GM12891 (cell line): ENCODE measurements at places on chromosomes 6 and 20.

DNA sequence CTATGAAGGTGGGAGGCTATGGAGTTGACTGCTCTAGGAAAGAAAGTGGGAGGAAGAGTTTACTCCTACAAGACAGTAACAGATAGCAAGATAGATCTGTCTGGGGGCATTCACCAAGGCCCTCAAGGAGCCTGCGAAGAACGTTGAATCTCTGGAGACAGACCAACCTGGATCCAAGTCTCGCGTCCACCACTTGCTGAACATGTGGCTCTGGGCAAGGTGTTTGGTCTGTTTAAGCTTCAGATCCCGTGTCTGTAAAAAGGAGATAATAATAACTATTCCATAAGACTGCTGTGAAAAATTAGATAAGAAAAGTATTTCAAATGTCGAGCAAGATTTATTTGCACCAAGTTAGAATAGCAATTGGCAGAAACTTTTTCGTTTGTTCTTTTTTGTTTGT is 8.1 kb upstream of the EEF1A1 start:
- no peak for DNase-seq

DNA sequence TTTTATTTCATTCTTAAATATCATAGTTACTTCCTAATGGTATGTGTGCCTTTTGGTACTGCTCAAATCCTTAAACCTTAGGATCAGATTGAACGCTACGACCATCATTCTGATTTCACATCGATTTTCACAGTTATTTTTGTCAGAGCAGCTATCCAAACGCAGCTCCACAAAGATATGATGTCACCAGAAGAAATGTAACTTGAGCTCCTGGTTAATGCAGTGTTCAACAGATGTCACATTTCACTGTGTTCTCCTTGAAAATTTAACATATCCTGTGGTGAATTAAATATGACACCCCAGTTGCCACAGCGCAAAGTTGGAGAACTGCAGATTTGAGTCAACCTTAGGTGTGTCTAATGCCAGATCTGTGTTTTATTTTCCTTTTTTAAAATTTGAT is 81.4 kb downstream of the CTNNBL1 start:
- no peak for DNase-seq

- DNase-seq, result no peak
Measured at GRCh38 chr6:14932485-14933182, 313.2 kb upstream of the JARID2 start.

GRCh38 chr6:91482498-91482897 is 895.6 kb upstream of the MAP3K7 start:
- no peak for DNase-seq

DNA sequence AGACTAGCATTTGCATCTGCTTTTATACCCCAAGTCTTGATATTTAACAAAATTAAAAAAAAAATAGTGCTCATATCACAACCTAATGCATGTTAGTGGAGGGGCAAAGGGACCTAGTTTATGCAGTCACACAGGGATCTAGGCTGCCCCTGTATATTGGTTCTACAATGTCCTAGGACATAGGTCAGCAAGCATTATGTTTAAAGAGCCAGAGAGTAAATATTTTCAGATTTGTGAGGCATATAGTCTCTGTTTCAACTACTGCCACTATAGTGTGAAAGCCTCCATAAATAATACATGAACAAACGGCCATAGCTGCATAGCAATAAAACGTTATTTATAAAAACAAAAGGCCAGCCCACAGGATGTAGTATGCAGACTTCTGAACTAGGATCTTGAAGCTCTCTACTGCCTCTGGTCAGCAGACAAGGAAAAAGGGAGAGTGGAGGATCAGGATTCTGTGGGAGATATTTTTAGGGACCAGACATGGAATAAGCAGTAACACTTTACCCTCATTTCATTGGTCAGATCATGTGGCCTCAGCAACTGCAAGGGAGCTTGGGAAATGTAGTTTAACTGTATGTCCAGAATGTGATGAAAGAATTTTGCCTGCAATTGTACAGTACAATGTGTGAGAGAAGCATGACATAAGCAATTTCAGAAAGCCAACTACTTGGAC is 414.2 kb upstream of the SPTLC3 start:
- no peak for DNase-seq

GRCh38 chr6:24710519-24711303 is 8.2 kb downstream of the C6orf62 start:
- no peak for DNase-seq

- DNase-seq, result no peak
Measured at GRCh38 chr6:111764238-111765175, 108.7 kb downstream of the FYN start.

- DNase-seq, result no peak
Measured at GRCh38 chr6:157761331-157761921, 61.6 kb upstream of the SNX9 start.

DNA sequence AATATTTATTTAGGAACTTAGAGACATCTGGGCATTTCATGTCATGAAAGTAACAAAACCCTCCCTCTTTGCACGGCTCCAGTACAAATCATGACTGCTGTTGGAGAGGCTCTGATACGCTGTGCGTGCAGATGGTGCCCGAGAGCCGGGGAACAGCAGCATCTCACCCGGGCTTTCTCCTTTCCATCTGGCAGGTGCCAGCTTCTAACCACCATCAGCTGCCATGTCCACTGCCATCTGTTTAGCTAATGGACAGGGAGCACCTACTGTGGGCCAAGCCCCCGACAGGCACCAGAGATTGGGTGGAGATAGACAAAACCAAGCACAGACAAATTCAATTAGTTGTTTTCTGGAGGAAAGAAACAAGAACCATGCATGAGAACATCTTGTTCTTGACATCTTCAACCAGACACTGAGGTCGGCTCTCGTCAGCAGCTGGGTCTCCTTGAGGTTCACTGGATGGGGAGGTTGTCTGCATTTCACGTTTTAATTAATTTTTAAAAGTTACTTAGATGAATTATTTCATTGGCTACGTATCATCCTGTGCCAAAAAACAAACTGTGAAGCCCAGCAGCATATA is 323.7 kb downstream of the THBS2 start:
- no peak for DNase-seq

GRCh38 chr6:712805-713204 is 19.9 kb upstream of the EXOC2 start:
- no peak for DNase-seq
